ENCODE measurements at places on chromosomes 13 and 19. TPM values are rescaled to one million over a fixed set of nuclear protein-coding genes. Genes with fewer than 3 reads are reported as not detected.

DNA sequence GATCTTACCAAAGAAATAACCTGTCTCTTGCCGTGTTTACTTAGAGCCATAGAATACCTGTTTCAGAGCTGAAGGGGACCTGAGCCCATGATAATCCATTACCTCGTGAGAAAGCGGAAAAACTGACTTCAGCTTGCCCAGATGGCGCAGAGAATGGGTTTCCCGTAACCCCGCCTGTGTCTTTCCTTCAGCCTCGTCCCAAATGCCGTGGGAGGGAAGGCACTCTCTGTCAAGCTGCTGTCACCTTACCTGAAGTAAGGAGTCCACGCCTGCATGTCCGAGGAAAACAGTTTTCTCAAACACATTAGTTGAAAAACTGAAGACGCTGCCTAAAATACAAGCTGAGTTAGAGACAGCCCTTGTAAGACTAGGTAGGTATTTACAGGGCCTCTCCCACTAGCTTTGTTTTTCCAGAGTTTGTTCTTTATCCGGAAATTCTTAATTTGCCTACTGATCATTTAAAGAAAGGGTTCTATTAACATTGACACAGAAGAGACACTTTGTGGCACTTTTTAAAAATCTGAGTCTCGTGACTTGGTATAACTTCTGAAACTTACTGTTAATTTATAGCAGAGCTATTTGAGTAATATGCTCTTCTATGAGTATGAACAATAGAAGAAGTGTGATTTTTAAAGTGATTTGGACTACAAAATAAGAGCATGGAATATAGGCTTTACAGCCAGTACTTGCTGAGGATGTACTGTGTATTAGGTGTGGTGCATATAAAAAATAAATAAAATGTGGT lies 1.3 kb upstream of the INTS6 start:
- DNase-seq: peak; percentile 51

DNA sequence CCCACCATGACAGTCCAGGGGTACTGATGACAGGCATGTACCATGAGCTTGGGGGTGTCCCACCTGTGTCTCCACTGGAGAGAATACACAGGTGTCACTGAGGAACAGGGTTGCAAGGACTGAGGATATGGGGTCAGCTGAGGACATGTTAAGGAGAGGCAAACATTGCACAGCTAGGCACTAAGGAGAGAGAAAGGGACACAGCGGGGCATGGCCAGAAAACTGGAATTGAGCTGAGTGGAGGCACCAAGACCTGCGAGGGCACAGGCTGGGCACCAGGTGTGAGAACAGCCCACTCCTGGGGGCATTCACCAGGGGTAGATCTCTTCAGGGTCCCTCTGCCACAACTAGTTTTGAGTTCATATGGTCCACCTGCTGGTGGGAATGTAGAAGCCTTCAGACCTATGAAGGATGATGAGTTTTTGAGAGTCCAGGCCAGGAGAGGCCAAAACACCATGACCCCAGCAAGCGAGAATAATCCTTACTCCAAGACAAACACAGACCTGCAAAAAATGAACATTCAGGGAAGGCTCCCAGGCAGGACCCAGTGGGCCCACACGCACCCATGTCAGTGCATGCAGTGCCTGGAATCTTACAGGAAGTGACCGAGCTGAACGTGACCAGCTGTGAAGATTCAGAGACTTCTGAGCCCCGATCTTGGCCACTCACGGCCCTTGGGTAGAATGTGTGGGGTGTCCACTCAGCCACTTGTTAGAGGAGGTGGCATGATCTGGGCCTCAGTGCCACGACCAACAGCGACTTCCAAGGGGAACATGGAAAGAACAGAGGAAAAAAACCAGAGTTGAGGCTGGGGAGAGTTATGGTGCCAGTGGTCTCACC lies 1.4 kb upstream of the ZNF584 start:
- peak; percentile 34 for DNase-seq

DNA sequence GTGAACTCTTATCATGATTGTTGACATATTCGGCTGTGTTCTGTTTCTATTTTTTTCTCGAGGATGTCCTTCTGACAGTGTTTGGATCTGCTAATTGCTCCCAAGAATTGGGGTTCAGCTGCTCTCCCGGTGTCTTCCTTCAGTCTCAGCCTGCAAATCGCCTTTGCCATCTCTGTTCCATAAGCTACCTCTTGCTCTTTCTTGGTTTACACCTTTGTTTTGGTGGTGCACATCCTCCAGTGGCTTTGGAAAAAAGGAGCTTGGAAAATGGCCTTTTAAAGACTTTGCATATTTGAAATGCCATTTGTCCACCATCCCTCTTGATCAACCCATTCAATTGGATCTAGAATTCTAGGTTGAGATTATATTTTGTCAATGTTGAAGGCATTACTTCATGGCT lies 137.2 kb downstream of the URI1 start:
- DNase-seq: no peak

DNA sequence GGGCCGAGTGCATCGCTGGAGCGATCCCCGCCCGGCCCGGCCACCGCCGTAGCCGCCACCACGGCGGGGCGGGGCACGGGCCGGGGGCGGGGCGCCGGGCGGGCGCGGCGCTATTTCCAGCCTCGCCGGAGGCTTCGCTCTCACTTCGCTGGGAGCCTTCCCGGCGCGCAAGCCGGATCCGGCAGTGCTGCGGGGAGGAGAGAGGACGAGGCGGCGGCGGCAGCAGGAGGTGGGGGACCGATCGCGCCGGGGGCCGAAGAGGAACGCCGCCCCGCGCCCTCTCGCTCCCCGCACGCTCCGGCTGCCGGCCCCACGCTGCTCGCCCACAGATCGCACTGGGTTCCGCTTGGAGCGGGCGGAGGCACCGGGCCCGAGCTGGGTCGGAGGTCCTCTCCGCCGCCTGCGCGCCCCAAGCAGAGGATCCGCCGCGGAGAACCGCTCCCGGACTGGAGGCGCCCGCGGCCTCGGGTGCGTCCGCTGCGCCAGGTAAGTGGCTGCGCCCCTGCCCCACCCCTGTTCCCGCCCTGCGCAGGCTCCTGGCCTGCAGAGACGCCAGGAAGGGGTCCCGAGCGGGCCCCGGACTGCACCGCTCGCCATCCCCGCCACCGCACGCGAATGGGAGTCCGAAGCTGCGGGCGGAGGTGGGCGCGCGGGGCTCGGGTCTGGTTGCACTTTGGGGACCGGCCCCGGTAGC lies at the start of gene CHST8:
CHST8 (plus strand) TSS at position 143 of the 694 bp plus-strand sequence. CDS start 67,309 bp downstream, outside the sequence.
- DNase-seq: no peak

DNA sequence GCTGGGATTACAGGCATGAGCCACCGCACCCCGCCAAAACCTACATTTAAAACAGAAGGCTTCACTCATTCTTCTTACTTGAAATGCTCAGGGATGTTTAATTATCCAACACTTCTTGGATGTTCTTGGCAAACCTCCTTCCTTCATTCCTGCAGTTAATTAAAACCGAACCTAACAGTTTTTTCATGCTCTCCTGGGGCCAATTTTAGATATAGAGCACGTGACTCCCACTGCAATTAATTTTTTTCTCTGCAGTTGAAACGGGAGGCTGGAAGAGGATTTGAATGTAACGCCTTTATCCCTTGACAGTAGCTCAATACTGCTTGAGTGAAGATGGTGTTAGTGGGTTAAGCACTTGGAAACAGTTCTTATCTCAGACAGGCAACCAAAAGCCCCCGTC lies 4.6 kb upstream of the ACTL9 start:
- DNase-seq: no peak

- DNase-seq: no peak
Observed at GRCh38 chr13:24039621-24040475, 120.7 kb upstream of the SPATA13 start.

DNA sequence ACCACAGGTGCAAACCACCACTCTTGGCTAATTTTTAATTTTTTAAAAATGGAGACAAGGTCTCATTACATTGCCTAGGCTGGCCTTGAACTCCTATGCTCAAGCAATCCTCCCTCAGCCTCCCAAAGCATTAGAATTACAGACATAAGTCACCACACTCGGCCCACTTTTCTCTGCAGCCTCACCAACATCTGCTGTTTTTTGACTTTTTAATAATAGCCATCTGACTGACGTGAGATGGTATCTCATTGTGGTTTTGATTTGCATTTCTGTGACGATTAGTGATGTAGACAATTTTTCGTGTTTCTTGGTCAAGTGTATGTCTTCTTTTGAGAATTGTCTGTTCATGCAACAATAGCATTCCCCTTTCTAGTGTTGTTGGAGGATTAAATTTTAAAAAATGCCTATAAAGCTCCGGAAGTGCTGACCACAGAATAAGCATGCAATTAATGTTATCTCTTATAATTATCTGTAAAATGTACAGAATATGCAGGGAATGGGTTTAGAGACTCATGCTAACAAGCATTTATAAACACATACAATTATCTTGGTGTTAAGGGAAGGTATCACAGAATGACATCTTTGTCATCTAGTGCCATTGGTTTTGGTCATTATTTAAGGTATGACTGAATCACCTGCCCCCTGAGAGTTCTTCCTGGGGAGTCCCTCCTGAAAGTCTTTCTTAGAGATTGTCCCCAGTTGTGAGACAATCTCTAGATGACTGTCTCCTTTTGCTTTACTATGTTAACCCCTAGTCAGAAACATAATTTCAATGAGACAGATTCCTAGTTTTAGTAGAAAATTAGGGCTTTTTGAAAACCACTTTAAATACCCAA lies 118.5 kb upstream of the SERTM1 start:
- no peak for DNase-seq

DNA sequence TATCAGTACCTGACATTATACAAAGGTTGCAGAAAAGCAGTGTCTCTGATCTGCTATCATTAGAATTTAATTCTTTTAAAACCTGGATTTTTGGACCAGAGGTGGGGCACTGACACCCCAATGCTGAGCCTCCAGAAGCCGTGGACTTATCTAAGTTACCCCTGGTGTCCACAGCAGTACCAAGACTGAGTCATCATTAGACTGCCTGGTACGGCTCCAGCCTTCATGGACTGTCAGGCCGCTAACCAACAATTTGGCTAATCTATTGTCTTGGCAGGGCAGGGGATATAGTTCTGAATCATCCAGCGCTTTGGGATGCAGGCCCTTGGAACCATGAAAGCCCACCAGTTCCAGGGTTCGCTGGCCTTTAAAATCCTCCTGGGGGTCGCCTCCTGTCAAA lies 78.3 kb downstream of the TSHZ3 start:
- DNase-seq: no peak

DNA sequence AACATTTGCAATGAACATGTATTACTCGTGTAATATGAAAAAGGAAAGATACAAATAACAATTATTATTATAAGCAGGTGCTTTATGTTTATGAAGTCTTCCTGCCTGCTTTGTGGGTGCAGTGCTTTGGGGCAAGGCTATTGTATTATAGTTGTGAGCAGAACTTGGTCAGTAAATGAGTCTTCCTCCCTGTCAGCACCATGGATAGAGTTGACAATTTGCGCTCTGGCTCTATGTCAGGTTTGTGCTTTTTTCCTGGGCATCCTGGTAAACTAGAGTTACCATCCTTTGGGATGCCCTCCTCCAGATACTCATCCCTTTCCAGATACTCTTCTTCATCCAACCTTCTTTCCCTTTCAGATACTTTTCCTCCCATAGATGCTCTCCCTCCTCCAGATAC lies 19.6 kb downstream of the ERICH6B start:
- DNase-seq: no peak

DNA sequence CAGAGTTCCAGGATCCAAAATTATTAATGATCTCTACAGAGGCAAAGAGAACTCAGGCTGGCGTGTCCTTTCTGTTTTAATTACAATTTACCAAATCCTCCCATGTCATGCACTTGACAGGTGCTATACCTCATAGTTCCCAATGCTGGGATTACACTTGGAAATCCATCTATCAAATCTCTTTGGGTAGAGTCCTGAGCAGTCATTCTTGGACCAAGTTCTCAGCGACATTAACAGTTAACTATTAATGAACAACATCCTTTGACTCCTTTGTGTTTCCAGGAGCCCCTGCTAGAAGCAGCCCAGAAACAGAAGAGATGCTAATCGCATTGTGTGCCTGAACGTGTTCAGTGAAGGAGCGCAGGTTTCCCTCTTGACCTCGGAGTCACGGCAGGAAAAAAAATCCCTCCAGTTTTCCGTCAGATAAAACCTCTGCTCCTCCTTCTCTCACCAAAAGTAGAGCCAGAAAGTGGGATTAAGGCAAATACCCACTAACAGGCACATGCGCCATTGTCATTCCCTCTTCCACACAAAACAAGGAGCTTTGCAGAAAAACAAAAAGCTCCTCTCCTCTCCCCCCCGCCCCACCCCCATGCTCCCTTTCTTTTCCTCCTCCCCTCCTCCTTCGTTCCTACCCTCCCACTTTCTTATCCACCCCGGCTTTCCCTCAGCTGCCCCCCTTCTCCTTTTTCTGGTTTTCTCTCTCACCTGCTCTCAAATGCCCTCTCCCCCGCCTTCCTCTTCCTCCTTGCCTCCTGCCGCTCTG lies 224.7 kb downstream of the ZIC5 start:
- no peak for DNase-seq

DNA sequence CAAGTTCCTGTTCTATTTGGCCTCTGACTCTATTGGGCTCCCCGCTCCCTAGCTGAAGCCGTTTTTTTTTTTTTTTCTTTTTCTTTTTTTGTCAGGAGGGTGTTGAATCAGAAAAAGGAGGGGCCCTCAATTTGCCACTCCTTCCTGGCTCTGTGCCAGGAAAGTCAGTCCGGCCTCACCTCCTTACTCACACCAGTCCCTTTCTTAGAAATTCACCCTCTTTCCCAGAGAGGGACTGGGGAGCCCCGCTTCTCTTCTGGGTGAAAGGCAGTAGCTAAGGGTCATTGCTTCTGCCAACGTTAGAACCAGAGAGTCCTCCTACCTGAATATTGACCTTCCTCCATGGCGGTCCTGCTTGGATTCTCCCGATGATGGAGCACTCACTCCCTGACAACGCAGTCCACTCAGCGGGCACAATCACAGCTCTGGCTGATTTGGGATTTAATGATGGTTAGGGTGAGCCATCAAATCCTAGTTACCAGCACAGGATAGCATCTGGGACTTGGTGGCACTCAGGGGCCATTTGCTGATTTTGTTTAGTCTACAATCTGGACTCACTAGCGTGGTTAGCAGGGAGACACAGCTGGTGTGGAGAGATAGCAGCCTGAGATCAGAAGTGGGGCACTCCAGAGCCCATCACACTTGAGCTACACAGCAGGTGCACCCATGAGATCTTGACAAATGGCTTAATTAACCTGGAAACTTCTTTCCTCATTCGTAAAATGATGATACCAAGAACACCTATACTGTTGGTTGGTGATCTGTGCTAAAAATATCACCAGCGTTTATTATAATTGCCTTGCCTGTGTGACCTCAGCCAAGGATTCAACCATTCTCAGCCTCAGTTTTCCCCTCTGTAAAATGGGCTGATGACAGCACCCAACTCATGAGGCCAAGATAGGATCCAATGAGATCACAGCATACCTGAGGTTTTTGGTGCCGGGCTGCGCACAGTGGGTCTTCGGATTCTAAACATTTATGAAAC lies 2.2 kb downstream of the FCER2 start:
- DNase-seq: no peak

Gene ABCC4
- 19.3 TPM for total RNA-seq

Gene ADGRE3
- 0.24 TPM for total RNA-seq

Gene ZNF208
- total RNA-seq: 2.1 TPM

Gene GSX1
- total RNA-seq: not detected

Gene NDUFA11
- 182 TPM for total RNA-seq

Gene LGALS4
- total RNA-seq: 6,199 TPM

Gene CEACAM4
- 0.25 TPM for total RNA-seq

Gene GFY
- not detected for total RNA-seq

Data from mucosa of descending colon (tissue), 3 donors.